ENCODE measurements at places on chromosomes 13 and 19.
A peak's percentile ranks its signal among the peaks of the same experiment; 100 is the strongest.

GRCh38 chr19:55301459-55302317 lies 17.9 kb downstream of the BRSK1 start:
- peak; percentile 86 for DNase-seq

- DNase-seq, result no peak
These were observed 87.6 kb downstream of the MUC16 start for GRCh38 chr19:8922591-8922990.

DNA sequence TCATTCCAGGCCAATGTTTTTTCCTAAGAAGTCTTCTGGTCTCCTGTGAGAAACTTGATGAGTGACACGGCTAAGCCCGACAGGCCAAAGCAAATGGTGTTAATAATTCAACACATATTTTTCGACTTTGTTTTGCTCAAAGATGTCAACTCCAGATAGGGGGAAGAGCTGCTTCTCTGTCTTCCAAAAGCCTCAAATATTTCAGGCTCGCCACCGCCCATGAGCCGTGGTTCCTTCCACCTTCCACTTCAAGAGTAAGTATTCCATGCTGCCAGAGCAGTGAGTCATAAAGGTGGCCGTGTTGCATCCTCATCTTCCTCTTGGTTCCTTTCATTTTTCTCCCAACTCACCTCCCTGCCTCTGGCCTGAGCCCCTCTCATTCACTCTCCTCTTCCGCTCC lies 272.6 kb downstream of the EFNB2 start:
- no peak for DNase-seq

GRCh38 chr19:44553478-44554171 lies 24.1 kb upstream of the CEACAM20 start:
- DNase-seq, result no peak

DNA sequence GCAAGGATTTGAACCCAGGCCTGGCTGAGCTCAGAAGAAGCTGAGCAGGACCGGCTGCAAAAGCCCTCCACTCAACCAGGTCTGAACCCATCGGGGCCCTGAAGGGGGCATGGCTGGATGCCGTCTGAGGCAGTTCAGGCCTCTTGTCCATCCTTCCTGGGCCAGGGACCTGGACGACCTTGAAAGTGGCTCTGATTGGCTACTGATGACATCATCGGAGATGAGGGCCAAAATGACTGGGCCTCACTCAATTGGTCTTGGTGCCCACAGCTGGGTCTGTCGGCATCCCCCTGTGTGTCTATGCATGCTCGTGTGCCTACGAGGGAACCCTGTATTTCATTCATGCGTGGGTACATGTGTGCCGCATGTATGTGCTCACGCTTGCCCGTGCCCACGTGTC lies 71.8 kb downstream of the PTPRS start:
- DNase-seq, result no peak

GRCh38 chr13:52932649-52933048 lies 84.2 kb upstream of the PCDH8 start:
- DNase-seq, result no peak

DNA sequence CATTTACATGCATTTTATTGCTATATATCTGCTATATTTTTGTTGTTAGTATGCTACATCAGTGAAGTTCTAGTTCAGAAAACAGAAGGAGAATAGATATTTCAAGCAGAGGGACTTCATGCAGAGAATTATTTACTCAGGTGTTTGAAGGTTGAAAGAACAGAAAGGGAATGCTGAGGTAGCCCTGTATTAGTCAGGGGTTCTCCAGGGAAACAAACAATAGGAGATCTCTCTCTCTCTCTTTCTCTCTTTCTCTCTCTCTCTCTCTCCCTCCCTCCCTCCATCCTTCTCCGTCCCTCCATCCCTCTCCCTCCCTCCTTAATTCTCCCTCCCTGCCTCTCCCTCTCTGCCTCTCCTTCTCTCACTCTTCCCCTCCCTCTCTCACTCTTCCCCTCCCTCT lies 114.3 kb upstream of the TDRD3 start:
- no peak for DNase-seq

- no peak for DNase-seq
These were observed 969 bp upstream of the POMP start for GRCh38 chr13:28657784-28658538.

Measured in T-helper 2 cell (primary cell).